ENCODE measurements at places on chromosomes 5 and 9. TPM values are rescaled to one million over a fixed set of nuclear protein-coding genes. Genes with fewer than 3 reads are reported as not detected.

The EXOSC2 gene
- 57.1 TPM for total RNA-seq

The F2RL1 gene
- total RNA-seq = 332 TPM

The STPG3 gene
- total RNA-seq = not detected

The SYNPO gene
- total RNA-seq = 25.3 TPM

The FBLL1 gene
- 0.24 TPM for total RNA-seq

The FOXI1 gene
- not detected for total RNA-seq

All from A549 treated with CpdA at 1 μM for 4 hours (cell line).